Activated CD4-positive, alpha-beta T cell treated with anti-CD3 and anti-CD28 coated beads for 36 hours (primary cell): ENCODE measurements at places on chromosomes 3 and 15. TPM values are rescaled to one million over a fixed set of nuclear protein-coding genes. Genes with fewer than 3 reads are reported as not detected.
A peak's percentile ranks its signal among the peaks of the same experiment; 100 is the strongest.

Gene SLC9C1
- not detected for total RNA-seq

GRCh38 chr3:72133329-72134011 is 348.5 kb upstream of the PROK2 start:
- H3K4me1 ChIP-seq, result peaks cover 41% of the 10 kb centered on the region
- H3K4me3 ChIP-seq, result no peak overlapping the region
- peaks cover 2% of the 10 kb centered on the region for H3K27me3 ChIP-seq
- peak overlapping the region; percentile 67 for H3K27ac ChIP-seq
- no peaks in the 10 kb centered on the region for H3K36me3 ChIP-seq
- no peak for DNase-seq

Gene CAMP
- total RNA-seq, result not detected

Gene CCDC13
- total RNA-seq, result 0.46 TPM

Gene SLC12A8
- total RNA-seq, result 0.39 TPM

Gene ISLR2
- total RNA-seq, result 0.05 TPM

DNA sequence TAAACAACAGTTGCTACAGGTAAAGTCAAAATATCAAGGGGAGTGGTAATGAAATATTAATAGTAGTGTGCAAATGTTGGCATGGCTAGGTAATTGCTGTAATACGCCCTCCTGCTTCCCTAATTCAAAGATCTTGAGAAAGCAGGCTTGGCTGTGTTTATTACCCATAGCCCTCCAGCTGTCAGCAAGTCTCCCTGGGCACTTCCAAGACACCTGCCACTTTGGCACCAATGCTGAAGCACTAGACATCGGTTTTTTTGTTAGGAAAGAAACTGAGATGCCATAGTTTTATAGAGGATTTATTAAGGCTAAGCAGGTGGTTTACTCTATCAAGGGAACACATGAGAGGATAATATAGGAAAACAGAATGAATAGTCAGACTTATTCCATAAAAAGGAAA is 64.4 kb downstream of the P2RY1 start:
- no peak overlapping the region for H3K4me3 ChIP-seq
- no peaks in the 10 kb centered on the region for H3K36me3 ChIP-seq
- H3K4me1 ChIP-seq, result no peaks in the 10 kb centered on the region
- no peak overlapping the region for H3K27ac ChIP-seq

Gene RLBP1
- total RNA-seq, result not detected
